ENCODE measurements at places on chromosomes 1 and 21.

DNA sequence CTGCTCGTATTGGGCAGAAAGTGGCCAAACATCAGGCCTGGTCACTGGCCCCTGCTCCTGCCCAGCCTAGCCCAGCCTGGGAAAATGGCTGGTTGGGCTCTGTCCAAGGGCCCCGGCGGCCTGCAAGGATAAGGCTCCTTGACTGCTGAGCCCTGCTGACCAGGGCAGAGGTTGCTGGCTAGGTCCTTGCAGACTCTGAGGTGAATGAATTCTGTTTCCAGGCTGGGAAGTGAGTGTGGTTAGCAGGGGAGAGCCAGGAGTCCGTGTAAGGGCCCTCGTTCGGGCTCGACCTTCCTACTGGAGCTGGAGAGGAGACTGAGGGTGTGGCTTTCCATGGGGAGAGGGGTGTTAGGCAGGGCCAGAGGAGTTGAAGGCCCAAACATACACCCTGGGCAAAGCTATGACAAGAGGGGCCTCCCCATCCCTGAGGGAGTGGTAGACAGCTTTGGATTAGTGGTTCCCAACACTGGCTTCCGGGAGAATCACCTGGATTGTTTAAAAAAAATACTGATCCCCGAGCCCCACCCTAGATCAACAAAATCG is 20.6 kb downstream of the CSF1 start:
- DNase-seq: no peak

- DNase-seq: no peak
Measured at GRCh38 chr1:206032380-206033140, 8.9 kb upstream of the CTSE start.

DNA sequence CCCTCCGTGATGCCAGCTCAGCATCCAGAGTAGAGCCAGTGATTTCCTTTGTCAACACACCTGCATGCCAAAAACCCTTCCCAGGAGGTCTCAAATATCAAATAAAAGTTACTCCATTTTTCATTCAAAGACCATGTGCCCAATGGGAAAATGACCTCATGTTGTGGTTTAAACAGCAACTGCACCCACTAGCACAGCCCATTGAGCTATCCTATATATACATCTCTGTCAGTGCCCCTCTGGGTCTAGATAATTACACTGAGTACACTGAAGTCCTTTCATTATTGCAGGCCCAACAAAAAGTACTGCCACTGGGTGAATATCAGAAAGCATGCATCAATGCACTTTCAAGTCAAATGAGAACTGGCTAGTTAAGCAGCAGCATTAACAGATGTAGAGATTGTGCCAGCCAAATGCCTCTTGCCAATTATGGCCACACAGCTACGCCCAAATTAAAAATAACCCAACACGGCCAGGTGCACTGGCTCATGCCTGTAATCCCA is 117.7 kb downstream of the SLC45A1 start:
- no peak for DNase-seq

DNA sequence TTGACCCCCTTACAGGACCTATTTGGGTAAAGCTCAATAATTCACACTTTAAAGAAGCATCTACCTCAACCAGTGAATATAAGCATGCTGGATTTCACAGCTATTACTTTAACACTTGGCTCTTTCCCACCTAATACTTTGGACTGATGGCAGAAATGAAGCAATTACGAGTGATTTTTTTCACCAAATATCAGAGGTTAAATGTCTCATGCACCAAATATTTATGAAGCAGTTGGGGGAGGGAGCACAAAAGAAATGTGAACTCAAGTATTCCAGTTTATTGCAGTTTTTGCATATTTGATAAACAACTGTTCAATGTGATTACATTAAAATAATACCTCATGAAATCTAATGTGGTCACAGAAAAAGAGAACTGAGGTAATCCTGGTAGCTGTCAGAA is 223.6 kb downstream of the LRRC7 start:
- no peak for DNase-seq

DNA sequence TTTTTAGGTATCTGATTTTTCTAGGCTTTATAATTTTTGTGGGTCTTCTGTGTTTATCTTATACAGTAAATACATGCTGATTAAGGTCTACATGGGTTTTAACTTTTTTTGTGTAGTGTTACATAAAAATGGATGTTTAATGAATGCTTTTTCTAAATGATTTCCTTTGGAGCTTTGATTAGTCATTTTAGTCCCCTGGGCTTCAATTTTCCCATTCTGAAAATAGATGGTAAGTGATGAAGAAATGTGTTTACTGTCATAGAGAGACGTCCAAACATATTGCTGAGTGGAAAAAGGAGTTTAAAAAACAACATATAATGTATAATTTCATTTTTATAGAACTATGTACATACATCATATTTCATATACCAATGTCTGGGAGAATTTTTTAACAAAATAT is 140.9 kb upstream of the HMCN1 start:
- DNase-seq: no peak

DNA sequence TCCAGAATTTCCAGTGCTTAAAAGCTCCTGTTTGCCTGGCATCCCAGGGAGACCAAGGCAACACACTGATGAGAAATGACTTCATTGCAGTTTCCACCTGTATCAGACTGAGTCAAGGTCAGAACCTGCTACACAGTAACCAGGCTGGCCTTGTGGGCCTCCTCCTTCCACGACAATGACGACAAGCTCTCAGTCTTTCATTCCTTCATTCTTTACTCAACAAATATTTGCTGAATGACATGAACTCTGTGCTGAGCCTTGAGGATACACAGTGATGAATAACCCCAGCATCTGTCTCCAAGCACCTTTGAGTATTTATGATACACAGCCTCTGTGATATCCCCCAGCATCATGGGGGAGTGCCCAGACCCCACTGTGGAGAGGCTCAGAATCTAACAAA is 8.9 kb upstream of the LCE5A start:
- no peak for DNase-seq

GRCh38 chr1:16979475-16980327 is 719 bp downstream of the MFAP2 start:
- no peak for DNase-seq

GRCh38 chr1:235908742-235909520 is 42.2 kb upstream of the LYST start:
- DNase-seq: no peak

DNA sequence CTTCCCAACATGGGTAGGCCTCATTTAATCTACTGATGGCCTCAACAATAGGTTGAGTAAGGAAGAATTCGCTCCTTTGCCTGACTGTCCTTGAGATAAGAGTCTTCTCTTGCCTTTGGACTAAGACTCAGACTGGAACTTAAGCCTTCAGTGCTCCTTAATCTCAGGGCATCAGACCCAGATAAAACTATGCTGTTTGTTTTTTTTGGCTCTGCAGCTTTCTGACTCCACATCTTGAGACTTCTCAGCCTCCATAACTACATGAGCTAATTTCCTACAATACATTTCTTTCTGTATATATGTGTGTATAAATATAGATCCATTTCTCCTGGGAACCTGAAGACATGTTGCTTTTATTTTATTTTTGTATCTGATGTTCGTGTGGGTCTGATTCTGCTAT is 1470.7 kb upstream of the PRMT6 start:
- no peak for DNase-seq

DNA sequence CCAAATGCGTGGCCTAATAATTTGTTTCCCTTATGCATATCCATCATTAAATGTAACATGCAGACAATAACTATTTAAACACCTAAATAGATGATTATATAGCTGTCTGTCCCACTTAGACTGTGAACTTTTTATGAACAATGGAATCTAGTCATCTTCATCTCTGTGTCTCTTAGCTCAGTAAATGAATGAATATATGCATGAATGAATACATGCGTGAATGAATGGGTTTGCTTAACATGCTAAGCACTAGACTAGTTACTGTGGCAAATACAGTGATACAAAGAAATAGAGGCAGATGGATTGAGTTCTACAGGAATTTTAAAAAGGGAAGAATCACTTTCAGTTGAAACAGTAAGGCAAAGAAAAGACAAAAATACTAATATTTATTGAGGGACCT is 232.0 kb downstream of the FGGY start:
- DNase-seq: no peak

DNA sequence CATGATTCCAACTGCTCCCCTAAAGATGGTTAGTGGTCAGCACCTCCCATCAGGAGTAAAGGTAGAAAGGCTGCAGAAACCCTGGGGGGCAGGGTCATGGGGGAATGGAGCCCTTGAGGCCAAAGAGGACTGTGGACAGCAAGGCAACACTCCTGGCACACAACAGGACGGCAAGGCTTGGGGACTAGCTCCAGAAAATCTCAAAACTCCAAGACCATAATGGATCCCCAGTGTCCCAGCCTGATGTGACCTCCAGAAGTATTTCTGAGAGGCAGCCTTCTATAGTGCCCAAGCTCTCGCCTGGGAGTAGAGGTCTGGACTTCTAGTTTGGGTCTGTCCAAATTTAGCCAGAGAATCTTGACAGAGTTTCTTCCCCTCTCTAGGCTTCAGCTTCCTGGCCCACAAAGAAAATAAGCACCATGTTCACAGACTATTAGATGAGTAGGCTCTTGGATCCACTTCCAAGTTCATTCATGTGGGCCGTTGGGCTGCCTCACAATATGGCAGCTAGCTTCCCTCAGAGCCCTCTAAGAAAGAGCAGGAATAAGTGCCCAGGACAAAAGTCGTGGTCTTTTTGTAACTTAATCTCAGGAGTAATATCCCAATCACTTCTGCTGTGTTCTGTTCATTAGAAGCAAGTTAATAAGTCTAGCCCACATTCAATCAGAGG is 6.9 kb downstream of the CD2 start:
- no peak for DNase-seq

DNA sequence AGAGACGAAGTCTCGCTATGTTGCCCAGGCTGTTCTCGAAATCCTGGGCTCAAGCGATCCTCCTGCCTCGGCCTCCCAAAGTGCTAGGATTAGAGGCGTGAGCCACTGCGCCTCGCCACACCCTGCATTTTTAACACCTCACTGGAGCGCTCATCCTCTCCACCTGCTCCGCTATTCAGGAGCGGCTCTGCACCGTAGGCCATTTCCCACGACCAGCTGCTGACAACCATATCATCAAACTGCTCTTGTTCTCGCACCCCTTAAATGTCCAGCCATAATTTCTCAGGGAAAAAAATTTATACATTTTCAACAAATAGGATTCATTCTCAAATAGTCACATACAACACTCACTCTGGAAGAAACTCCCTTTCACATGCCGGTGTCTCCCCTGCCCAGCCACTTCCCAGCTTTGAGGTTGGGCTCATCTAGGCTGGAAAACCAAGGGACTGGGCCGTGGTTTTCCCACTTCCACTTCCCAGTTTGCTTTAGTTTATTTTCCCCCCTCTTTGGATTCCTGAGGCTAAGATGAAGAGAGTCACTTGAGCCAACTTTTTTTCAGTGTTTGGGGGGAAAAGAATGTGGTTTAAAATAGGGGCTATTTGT is 639 bp upstream of the IPO9 start:
- DNase-seq: no peak

- no peak for DNase-seq
Measured at GRCh38 chr1:100565533-100565932, 27.6 kb downstream of the GPR88 start.

DNA sequence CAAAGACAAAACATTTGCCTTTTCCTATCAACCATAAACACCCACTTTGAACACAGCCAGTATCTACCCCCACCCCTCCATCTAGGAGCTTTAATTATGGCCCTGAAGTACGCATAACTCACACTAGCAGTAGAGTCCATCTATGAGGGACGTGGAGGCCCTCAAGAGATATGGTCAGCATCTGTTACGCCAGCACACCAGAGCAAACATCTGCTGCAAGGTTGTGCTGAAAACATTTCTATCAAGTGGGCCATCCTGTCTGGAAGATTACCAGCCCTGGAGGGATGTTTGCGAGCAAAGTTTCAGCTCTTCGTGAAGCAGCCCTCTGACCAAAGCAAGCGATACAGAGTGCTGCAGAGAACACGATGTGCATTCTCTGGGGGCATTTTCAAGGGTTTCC is 74.6 kb downstream of the SLC45A1 start:
- no peak for DNase-seq

- no peak for DNase-seq
Measured at GRCh38 chr1:168365719-168366479, 85.2 kb downstream of the TBX19 start.

DNA sequence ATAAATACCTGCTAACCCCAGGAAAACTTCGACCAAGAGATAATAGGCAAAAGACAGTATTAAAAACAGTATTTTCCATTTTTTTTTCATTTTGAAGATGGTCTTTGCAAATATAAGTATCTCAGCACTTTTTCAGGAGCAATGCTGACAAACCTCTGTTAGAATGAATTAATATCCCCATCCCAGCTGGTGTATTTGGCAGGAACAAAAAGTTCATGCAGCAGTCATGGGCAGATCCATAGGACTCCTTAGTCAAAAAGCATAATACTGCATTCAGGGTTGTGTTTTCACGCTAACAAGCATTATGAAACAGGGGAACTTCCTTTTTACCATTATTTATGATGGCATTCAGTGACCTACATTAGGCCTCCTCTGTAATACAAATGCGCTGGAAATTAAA is 344.0 kb downstream of the ST6GALNAC3 start:
- DNase-seq: no peak

DNA sequence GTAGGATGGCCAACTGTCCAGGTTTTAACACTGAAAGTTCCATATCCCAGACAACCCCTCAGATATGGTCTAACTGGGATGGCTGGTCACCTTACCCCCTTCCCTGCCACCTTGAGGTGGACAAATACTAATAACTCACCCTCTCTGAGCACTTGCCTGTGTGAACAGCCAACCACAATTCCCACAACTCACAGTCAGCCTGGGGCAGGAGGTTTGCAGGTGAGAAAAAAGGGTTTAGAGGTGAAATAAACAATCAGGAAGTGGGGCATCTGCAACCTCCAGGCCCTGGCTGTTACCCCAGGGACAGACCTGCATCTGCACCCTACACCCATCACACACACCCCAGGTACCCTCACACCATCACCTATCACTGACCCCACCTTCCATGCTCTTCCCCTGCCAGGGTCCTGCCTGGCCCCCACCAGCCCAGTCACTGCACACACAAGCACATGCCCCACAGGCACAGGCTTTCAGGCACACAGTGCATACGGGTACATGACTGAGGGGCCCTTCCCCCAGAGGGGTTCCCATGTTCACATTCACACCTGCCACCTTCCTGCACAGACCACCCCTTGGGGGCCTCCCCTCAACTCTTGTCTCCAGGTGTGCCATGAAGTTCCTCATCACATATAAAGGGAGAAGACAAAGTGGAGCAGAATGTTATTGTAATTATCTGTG is 679.5 kb downstream of the MATN1 start:
- no peak for DNase-seq

DNA sequence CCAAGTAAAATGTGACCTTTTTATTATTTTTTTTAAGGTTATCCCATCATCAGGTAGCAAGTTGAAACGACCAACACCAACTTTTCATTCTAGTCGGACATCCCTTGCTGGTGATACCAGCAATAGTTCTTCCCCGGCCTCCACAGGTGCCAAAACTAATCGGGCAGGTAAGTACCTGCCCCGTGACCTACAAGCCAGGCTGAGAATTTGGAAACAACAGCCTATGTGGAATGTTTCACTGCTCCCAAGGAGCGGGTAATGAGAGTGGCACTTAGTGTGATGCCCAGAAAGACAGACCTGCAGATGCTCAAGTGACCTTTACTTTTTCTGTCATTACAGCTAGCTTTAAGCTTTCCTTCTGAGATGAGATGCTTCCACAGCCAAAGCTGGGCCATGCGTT is 6.9 kb upstream of the BMP8A start:
- DNase-seq: no peak

GRCh38 chr1:26017606-26018005 is 4.0 kb upstream of the EXTL1 start:
- no peak for DNase-seq

- no peak for DNase-seq
Measured at GRCh38 chr1:147652306-147652705, 18.0 kb downstream of the ACP6 start.

Measured in stimulated activated CD4-positive, alpha-beta T cell treated with anti-CD3 and anti-CD28 coated beads, Interleukin-12 subunit alpha, Interleukin-12 subunit beta, amount 100 ng/mL, for 24 hours (primary cell).